Suprapubic skin (tissue), 4 donors: ENCODE measurements at places on chromosomes 3 and 15.

DNA sequence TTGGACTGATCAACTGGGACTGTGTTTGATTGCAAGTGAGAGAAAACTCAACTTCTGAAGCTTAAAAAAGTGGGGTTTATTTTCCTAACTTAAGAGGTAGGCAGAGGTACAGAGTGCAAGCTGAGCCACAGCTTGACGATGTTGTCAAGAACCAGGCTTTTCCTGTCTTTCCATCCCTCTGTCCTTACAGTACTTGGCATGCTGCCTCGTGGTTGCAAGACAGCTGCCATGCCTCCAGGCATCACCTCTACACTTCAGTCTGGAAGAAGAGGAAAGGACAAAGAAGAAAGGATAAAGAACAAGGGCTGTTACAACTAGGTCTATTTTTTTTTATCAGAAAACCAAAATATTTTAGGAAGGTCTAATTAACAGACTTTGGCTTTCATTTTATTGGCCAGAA lies 51.8 kb upstream of the GALNT15 start:
- no peak overlapping the region for H3K4me3 ChIP-seq
- peaks cover 7% of the 10 kb centered on the region for H3K4me1 ChIP-seq
- no peak for DNase-seq
- no peaks in the 10 kb centered on the region for H3K36me3 ChIP-seq
- no peak overlapping the region for H3K27ac ChIP-seq

DNA sequence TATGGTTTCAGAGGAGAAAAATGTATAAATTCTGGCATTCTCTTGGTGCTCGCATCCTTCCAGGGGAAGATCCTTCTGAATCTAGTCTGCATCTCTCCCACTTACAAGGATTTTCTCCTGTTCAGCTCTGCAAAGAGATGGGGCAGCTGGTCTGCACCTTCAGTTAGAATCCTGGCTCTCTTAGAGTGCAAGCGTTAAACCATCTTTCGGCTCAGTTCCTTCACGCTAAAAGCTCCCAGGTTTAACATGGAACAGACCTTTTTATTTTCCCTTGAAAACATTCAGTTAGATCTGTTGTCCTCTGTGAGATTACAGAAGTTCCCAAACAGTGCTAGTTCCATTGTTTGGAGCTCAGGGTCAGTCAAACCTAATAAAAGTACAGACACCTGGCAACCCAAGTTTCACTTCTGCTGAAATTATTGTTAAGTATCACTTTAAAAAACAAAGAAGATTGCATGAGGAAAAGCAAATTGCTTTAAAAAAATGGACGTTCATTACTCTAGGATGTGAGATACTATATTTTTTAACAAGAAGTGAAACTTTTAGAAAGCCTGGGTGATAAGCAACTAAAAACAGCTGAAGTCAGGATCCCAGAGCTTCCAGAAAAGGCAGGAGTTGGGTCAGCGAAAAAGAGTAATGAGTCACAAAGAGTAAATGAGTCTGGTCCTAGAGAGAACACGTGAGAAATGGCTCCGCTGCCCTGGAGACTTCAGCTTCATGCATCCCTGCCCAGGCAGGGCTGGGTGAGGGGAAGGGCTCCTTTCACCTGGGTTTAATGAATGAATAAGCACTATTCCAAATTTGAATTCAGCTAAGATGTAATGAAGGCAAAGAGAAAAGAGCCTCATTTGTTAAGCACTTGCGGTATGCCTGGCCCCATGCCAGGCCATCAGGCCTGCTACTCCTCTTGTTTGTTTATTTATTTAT lies 63.3 kb downstream of the ABTB1 start:
- H3K4me3 ChIP-seq = no peak overlapping the region
- H3K27ac ChIP-seq = peak overlapping the region; percentile 10
- H3K36me3 ChIP-seq = no peaks in the 10 kb centered on the region
- H3K27me3 ChIP-seq = no peaks in the 10 kb centered on the region

GRCh38 chr15:61835496-61836106 lies 224.6 kb downstream of the VPS13C start:
- H3K4me1 ChIP-seq = peaks cover 5% of the 10 kb centered on the region
- DNase-seq = no peak
- H3K36me3 ChIP-seq = no peaks in the 10 kb centered on the region
- peaks cover 3% of the 10 kb centered on the region for H3K27me3 ChIP-seq

GRCh38 chr3:78048698-78049097 lies 1008.8 kb downstream of the ROBO2 start:
- no peaks in the 10 kb centered on the region for H3K36me3 ChIP-seq
- no peaks in the 10 kb centered on the region for H3K27me3 ChIP-seq
- no peak overlapping the region for H3K4me3 ChIP-seq
- peaks cover 2% of the 10 kb centered on the region for H3K4me1 ChIP-seq
- DNase-seq = no peak

GRCh38 chr15:68374168-68374745 lies 57.7 kb downstream of the ITGA11 start:
- H3K27ac ChIP-seq = no peak overlapping the region
- no peaks in the 10 kb centered on the region for H3K27me3 ChIP-seq
- peak; percentile 64 for DNase-seq

- no peaks in the 10 kb centered on the region for H3K4me1 ChIP-seq
- H3K27ac ChIP-seq = no peak overlapping the region
- peaks cover 28% of the 10 kb centered on the region for H3K36me3 ChIP-seq
- H3K4me3 ChIP-seq = no peak overlapping the region
- H3K27me3 ChIP-seq = no peaks in the 10 kb centered on the region
Observed at GRCh38 chr15:59131969-59132562, 27.1 kb downstream of the CCNB2 start.

- no peak for DNase-seq
- no peaks in the 10 kb centered on the region for H3K4me1 ChIP-seq
- no peaks in the 10 kb centered on the region for H3K36me3 ChIP-seq
- H3K27ac ChIP-seq = no peak overlapping the region
Observed at GRCh38 chr3:139468399-139468798, 7.9 kb downstream of the RBP2 start.

DNA sequence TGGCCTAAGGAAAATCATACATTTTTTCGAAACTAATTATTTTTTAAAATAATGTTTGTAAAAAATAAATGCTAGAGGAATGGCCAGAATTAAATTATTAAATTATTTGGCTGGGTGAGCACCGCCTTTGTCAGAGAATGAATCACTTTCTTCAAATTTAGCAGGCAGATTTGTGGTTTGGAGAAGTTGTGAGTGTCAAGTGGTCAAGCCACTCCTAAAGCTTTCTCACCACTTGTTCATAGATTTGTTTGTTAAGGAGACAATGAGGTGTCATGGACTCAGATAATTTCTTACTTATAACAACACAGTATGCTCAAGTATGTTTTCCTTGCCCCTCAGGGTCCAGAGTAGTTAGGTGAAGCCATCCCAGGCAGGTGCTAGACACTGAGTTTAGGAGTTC lies 196.2 kb downstream of the TUSC7 start:
- no peak overlapping the region for H3K4me3 ChIP-seq
- H3K27ac ChIP-seq = no peak overlapping the region
- no peaks in the 10 kb centered on the region for H3K36me3 ChIP-seq
- DNase-seq = no peak
- H3K4me1 ChIP-seq = no peaks in the 10 kb centered on the region

GRCh38 chr3:38826001-38826400 lies 10.0 kb upstream of the SCN10A start:
- no peak overlapping the region for H3K4me3 ChIP-seq
- H3K27me3 ChIP-seq = no peaks in the 10 kb centered on the region
- H3K27ac ChIP-seq = no peak overlapping the region
- H3K36me3 ChIP-seq = no peaks in the 10 kb centered on the region
- DNase-seq = no peak

DNA sequence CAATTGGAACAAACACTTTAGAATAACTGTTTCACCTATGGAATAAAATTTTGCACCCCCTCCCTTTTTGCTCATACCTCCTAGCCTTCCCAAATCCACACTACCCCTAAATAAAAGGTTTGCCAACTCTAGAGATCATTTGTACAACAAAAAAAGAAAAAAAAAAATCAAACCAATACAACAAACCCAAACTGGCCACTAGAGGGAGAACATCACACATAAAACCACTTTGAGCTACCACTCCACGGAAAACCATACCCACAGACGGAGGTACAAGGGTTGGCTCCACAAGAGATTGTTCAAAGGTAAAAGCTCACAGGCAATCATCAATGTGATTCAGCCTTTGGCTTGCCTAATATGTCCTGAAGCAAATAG lies 47.6 kb downstream of the SETMAR start:
- no peaks in the 10 kb centered on the region for H3K36me3 ChIP-seq
- H3K27ac ChIP-seq = peak overlapping the region; percentile 71
- H3K4me3 ChIP-seq = peak overlapping the region; percentile 30

DNA sequence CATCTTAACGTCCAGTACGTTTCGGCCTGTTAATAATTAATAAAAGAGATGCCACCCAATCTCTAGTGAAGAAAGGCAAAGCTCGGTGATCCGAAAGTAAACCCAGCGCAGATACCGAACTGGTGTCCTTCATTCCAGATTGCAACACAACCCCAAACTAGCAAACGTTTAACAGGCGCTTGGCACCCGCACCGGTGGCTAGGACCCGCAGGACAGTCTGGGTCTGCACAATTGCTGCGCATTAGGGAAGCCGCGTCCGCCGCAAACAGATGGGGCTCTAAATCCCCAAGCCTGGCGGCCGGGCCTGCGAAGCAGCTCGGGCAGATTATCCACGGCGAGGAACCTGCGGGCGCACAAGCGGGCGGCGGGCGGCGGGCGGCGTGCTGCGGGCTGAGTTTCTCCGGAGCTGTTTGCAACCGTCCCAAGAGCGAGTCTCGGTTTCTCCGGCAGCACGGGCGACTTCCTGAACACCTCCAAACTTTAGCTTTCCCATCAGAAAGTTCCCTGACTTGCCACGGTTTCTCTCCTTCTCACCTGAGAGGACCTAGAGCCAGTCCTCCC lies 112.1 kb upstream of the ICE2 start:
- peak overlapping the region; percentile 92 for H3K4me3 ChIP-seq
- peaks cover 18% of the 10 kb centered on the region for H3K4me1 ChIP-seq
- peak; percentile 82 for DNase-seq
- H3K27ac ChIP-seq = peak overlapping the region; percentile 96
- H3K27me3 ChIP-seq = no peaks in the 10 kb centered on the region
- H3K36me3 ChIP-seq = no peaks in the 10 kb centered on the region

GRCh38 chr3:134352031-134352671 lies 22.1 kb downstream of the AMOTL2 start:
- H3K27ac ChIP-seq = peak overlapping the region; percentile 75
- peaks cover 27% of the 10 kb centered on the region for H3K36me3 ChIP-seq
- H3K4me3 ChIP-seq = no peak overlapping the region
- DNase-seq = no peak

DNA sequence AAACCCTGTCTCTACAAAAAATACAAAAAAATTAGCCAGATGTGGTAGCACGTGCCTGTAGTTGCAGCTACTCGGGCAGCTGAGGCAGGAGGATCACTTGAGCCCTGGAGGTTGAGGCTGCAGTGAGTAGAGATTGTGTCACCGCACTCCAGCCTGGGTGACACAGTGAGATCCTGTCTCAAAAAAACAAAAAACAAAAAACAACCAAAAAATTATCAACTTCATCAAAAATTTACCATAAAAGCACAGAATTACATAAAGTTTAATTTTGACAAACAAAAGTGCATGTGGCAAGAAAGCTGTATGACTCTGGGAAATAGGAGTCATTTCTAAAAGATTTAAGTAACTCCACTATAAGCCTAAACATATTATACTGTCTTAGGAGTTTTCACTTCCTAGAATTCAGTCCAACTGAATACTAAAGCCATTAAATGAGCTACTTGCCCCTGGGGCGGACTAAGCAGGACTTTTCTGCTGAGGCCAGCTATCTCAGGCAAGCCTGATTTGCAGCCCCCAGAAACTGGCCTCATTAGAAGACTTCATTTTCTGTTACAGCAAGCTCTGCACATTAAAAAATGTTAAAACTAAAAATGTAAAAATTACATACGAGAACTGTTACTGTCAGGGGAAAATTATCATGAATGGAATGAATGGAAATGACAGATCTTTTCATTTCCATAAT lies 23.0 kb downstream of the HSPBAP1 start:
- no peak overlapping the region for H3K27ac ChIP-seq
- no peak overlapping the region for H3K4me3 ChIP-seq

- H3K36me3 ChIP-seq = no peaks in the 10 kb centered on the region
- DNase-seq = no peak
- H3K27me3 ChIP-seq = peaks cover 6% of the 10 kb centered on the region
- H3K4me1 ChIP-seq = peaks cover 15% of the 10 kb centered on the region
- no peak overlapping the region for H3K4me3 ChIP-seq
- no peak overlapping the region for H3K27ac ChIP-seq
Observed at GRCh38 chr15:40354408-40355171, 3.4 kb upstream of the DISP2 start.

- H3K36me3 ChIP-seq = no peaks in the 10 kb centered on the region
- H3K4me3 ChIP-seq = no peak overlapping the region
- no peak overlapping the region for H3K27ac ChIP-seq
- H3K27me3 ChIP-seq = no peaks in the 10 kb centered on the region
- no peak for DNase-seq
- peaks cover 3% of the 10 kb centered on the region for H3K4me1 ChIP-seq
Observed at GRCh38 chr15:94258246-94258645, 26.9 kb downstream of the MCTP2 start.
